GM23248 (cell line): ENCODE measurements at places on chromosomes 16 and 17. TPM values are rescaled to one million over a fixed set of nuclear protein-coding genes. Genes with fewer than 3 reads are reported as not detected.

DNA sequence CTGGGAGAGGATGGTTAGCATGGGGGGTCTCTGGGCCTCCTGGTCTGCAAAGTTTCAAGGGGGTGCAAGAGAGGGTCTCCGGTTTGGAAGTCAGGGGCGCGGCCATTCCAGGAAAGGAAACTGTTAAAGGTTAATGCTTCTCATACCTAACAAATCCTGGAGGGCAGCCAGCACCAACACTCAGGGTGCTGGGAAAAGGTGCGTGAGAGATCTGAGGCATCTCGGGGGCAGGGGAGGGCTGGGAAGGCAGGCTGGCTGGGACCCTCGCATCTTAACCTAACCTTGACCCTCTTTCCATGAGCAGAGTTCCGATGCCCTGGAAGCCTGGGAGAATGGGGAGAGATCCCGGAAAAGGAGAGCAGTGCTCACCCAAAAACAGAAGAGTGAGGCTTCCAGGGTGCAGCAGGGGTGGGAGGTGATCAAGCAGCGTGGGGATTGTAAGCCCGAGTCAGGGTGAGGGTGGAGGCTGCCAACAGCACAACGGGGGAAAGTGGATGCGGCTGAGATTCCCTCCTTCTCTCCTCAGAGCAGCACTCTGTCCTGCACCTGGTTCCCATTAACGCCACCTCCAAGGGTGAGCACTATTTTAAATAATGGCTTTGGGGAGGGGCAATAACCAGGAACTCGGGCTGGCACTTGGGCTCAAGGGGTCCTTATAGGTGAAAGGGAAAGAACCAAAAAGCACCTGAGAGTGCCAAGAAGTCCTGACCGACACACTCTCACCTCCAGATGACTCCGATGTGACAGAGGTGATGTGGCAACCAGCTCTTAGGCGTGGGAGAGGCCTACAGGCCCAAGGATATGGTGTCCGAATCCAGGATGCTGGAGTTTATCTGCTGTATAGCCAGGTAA is 996 bp downstream of the TNFSF13 start:
- no peak for DNase-seq

DNA sequence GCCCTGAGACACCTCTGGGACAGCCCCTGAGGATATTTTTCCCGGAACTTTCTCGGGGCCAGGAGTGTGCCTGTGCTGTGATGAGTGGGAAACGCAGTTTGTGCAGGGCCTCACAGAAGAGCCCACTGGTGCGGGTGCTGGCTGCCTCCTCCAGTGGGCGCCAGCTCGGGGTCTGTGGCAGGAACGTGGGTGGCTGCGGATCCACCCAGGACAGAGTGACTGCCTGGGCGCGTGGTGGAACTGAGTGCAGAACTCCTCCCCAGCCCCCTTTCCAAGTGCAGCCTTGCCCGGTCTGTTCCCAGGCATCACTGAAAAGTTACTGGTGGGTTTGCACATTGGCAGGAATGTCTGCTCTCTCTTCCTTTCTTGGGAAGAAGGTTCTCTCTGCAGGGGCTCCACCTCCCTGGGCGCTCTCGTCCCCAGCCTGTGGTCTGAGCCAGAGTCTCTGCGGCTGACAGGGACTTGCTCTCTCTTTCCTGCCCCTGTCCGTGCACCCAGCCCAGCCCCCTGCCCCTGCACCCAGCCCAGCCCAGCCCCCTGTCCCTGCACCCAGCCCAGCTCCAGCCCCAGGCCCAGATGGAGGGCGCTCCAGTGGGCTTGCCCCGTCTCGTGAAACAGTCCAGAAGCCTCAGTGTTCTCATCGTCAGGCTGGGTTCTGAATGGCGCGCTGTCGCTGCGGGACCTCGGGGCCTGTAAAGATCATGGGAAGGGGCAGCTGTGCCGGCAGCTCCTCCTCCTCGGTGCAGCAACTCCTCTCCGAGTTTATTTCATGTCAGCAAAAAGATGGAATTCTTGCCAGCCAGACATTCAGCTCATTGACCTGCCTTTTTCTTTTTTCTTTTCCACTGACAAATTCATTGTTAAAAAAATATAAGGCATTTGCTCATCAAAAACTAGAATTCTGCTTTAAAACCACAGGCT is 117.5 kb downstream of the BANP start:
- DNase-seq, result no peak

GRCh38 chr17:68328676-68329075 is 37.4 kb downstream of the ARSG start:
- DNase-seq, result no peak

GRCh38 chr17:8904201-8904600 is 36.7 kb upstream of the PIK3R6 start:
- DNase-seq, result no peak

DNA sequence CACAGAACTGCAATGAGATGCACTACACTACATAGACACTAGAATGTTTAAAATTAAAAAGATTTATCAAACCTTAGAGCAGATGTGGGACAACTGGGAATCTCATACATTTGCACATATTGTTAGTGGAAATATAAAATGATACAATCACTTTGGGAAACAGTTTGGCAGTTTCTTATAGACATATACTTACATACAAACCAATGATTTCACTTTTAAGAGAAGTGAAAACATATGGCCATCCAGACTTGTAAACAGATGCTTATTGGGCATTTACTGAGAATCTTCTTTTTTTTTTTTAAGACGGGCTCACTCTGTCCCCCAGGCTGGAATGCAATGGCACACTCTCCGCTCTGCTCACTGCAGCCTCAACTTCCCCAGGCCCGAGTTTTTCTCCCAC is 50.1 kb downstream of the AXIN2 start:
- no peak for DNase-seq

GRCh38 chr17:18380471-18381157 is 3.0 kb downstream of the EVPLL start:
- DNase-seq, result no peak

DNA sequence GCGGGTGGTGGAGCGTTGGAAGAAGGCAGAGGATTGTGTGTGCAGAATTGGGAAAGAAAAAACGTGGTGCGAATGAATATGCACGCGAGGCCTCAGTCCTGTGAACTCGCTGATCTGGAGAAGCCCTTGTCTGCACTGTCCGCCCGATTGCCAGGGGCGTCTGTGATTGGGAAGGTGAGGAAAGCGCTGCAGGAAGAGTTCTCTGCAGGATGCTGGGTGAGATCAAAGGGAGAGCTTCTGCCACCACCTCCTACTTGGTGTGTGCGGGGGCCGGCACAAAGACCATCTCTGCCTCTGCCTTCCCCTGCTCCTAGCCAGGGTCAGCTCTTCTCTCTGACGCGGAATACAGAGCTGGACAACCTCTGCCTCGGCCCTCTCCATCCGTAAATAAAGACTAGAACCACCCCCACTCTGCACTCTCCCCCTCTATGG is 841 bp upstream of the RAB5C start:
- peak; percentile 65 for DNase-seq

DNA sequence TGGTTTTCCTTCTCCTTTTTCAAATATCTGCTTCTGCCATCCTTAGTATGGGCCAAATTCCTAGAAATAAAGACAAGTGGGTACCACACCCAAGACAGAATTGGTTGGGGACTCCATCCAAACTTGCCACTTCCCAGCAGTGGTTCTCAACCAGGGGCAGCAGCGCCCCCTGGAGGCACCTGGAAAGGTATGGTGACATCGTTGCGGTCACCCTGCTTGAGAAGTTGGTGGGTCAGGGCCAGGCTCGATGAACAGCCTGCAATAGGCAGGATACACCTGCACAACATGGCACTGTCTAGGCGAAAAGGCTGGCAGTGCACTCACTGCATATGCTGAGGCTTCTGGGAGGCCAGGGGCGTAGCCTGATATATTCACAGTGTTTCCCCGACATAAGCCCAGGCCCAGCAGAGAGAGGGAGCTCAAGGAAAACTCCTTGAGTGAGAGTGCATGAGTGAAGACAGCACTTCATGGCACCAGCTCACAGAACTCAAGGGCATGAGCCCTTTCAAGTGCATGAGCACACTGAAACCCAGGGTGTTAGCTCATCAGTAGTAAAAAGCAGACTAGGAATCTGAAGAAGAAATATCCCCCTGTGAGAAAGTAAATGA is 57.7 kb downstream of the CMC2 start:
- DNase-seq, result peak; percentile 63

GRCh38 chr17:77886387-77886728 is 72.1 kb upstream of the TNRC6C start:
- DNase-seq, result no peak

- DNase-seq, result no peak
Measured at GRCh38 chr16:3959148-3959547, 78.6 kb upstream of the CREBBP start.

DNA sequence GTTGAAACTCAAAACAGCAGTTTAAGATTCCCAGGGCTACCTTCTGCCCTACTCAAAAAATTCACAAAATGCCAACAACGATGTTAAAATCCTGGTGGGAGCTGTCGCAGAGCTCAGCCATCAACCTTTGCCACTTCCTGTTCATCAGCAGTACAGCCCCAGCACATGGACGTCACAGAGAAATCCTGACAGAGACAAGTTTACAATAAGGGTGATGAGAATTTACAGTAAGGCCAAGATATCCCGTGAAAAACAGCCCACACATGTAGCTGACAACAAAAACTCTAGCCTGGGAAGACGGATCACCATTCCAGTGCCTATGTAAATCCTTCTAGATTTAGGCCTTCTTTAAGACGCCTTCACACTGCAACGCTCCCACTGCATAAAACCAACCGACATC is 18.8 kb downstream of the USP22 start:
- DNase-seq, result no peak

DNA sequence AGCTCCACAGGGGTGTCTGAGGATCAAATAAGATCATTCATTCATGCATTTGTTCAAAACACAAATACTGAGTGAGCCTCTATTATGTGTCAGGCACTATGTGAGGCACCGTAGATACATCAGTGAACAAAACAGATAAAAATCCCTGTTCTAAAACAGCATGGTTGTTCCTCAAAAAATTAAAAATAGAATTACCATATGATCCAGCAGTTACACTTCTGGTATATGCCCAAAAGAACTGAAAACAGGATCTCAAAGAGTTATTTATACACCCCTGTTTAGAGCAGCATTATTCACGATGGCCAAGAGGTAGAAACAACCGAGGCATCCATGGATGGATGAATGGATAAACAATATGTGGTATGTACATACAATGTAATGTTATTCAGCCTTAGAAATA is 15.4 kb downstream of the PIPOX start:
- no peak for DNase-seq

GRCh38 chr16:63287401-63287800 is 1251.2 kb upstream of the CDH8 start:
- DNase-seq, result no peak

GRCh38 chr16:66580605-66581209 is 1.4 kb downstream of the CMTM2 start:
- peak; percentile 82 for DNase-seq

DNA sequence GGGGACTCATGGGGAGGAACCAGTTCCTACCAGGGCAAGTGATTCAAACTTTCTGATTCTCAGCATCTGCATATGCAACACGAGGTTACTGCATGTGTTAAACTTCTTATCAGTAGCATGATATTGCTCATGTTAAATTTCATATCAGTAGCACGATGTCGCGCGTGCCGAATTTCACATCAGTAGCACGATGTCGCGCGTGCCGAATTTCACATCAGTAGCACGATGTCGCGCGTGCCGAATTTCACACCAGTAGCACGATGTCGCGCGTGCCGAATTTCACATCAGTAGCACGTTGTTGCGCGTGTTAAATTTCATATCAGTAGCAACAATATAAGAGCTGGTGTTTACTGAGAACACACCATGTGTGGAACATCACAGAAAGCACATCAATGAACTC is 221.6 kb downstream of the GSG1L start:
- DNase-seq, result no peak

DNA sequence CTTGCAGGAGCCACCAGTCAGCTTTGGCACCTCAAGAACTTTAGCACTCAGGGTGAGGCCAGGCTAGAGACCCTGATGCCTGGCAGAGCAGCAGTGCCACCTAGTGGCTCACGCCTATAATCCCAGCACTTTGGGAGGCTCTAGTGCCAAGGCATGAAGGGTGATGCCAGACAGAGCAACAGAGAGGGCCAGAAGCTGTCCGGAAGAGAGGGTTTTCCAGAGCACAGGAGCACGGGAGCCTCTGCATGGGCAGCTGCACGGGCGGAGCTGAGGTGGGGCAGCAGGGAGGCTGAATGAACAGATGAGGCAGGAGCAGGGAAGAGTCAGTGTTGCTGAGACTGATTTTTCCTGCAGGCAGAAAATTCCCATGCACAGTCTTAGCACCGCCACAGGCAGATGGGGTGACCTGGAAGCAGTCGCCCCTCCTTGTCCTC is 38.9 kb downstream of the MYH3 start:
- peak; percentile 84 for DNase-seq

DNA sequence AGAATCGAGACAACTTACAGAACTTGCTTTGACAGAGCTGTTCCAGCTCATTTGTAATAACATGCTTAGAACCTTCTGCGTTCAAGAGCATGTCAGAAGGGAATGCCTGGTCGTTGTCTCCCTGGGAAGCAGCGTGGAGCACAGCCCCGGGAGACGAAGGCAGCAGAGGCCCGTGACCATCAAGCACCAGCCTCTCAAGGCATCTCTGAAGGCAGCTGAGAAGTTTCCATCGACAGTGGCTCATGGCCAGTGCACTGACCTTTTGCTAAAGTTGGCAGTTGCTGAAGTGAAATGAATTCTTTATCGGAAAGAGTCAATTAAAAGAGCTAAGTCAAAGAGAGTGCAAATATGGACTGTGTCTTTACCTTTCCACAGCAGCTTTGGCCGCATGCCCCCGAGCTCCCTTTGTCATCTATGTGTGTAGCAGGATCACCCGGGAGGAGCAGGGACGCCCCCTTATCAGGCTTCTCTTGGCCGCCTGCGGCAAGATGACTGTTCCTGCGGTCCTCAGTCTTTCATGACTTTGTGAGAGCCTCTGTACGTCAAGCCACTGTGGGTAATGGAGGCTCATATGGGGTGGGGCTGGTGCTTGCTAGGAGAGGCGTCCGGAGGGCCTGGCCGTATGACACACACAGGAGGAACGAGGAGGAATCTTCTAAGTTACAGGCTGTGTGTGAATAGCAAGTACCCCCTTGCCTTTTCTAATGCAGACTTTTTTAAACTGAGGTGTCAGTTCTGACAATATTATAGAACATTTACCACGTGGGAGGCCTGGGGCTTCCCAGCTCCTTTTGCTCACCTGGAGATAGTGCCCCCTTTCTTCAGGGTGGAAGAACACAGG is 54.2 kb downstream of the LDHD start:
- no peak for DNase-seq

- DNase-seq, result peak; percentile 100
Measured at GRCh38 chr17:57892820-57893595, 43.2 kb upstream of the MRPS23 start.

- no peak for DNase-seq
Measured at GRCh38 chr16:72992142-72992601, 55.8 kb downstream of the ZFHX3 start.

TEFM gene
- polyA plus RNA-seq, result 21.4 and 24.7 TPM in 2 replicates

PTGES3L gene
- polyA plus RNA-seq, result 0.62 and 0.90 TPM in 2 replicates

TSNAXIP1 gene
- 0.79 and 1.2 TPM in 2 replicates for polyA plus RNA-seq

ZFPM1 gene
- 0.06 and 0.14 TPM in 2 replicates for polyA plus RNA-seq

IGFBP4 gene
- 1,209 and 1,277 TPM in 2 replicates for polyA plus RNA-seq

DCUN1D3 gene
- polyA plus RNA-seq, result 15.2 and 15.3 TPM in 2 replicates

MPP3 gene
- 4.8 and 6.6 TPM in 2 replicates for polyA plus RNA-seq
